ENCODE measurements at places on chromosomes 7 and 10.
A peak's percentile ranks its signal among the peaks of the same experiment; 100 is the strongest.

- peak; percentile 40 for DNase-seq
These were observed 84.0 kb downstream of the NRBF2 start for GRCh38 chr10:63217120-63217605.

DNA sequence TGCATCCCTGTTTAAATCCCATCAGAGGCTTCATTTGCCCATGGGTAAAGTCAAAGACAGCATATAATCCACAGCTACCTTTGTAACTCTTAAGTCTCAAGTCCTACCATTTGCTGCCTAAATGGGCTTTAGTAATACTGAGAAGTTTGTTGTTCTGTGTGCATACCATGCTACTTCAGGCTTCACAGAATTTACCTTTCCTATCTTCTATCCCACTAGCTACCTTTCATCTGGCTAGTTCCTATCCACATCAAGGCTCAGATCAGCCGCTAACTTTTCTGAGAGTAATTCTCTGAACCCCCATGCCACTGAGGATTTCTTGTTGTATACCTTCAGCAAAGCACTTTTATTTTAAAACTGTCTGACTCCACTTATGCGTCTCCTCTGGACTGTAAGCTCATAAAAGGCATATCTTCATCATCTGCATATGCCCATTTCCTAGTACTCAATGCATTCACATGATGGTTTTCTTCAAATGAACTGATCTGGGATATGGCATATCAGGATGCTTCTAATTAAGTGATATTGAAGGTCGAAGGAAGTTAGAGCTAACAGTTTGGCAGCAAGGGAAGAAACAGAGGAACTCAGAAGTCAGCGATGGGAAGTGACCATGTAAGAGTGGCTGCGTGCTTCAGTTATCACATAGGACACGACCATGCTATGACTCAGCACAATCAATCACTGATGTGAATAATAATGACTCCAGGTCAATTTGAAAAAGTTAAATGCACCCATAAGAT lies 283.9 kb upstream of the DKK1 start:
- no peak for DNase-seq

DNA sequence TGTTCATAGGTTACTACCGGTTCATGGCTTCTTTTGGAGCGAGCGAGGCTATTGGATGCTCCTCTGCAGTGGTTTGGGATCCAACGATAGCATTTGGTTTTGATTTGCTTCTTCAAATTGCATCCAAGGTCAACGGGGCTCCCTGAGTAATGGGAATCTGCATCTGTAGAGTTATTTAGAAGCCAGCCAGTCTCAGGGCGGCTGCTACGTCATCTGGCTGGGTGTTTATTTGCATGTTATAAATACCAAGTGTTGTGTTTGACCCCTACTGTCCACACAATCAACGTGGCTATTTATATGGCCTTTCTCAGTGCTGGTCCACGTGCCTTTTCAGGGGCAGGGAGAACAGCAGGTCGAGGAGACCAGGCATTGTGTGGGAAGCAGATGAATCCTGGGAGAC lies 137.7 kb downstream of the PRPF18 start:
- peak; percentile 84 for DNase-seq

DNA sequence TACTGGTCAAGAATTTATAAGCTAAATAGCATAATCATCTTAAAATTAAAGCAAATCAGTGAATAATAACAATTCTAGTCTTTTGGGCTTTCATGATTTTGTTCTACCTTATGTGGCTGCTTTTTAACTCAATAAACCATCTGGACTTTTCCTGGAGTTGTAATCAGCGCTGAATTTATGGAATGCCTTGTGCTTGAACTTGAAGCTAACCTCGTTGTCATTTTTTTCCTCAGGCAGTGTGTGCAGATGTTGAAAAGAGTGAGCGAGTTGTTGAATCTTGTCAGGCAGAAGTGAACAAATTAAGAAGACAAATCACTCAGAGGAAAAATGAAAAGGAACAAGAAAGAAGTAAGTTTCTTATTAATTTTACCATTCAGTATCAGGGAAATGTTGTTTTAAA lies 29.5 kb downstream of the ABRAXAS2 start:
- no peak for DNase-seq

- no peak for DNase-seq
These were observed 6.3 kb downstream of the ALDH18A1 start for GRCh38 chr10:95650232-95650631.

DNA sequence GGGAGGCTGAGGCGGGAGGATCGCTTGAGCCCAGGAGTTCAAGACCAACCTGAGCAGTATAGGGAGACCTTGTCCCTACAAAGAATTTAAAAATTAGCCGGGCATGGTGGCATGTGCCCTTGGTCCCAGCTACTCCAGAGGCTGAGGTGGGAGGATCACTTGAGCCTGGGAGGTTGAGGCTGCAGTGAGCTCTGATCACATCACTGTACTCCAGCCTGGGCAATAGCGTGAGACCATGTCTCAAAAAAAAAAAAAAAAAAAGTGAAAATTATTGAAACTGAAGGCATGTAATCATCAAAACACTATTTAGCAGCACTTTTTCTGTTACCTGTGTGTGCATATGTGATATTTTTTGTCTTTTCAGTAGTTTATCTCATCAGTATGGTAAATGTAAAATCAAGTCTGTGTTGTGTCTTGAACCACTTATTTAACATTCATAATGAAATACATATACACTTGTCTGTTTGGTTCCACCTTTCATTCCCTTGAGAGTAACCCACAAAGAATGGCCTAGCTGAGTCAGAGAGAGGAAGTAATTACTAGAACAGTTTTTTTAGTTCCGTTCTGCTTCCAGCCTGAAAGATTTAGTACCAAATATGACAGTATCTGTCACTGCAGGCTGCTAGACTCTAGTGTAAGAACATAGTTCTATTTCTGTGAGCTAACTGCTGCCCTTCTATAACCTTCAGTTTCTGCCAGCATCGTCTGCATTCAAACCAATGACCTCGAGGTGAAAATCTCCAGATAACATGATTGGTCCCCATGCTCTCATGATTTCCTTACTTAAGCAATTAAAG lies 68.6 kb downstream of the MMRN2 start:
- no peak for DNase-seq

DNA sequence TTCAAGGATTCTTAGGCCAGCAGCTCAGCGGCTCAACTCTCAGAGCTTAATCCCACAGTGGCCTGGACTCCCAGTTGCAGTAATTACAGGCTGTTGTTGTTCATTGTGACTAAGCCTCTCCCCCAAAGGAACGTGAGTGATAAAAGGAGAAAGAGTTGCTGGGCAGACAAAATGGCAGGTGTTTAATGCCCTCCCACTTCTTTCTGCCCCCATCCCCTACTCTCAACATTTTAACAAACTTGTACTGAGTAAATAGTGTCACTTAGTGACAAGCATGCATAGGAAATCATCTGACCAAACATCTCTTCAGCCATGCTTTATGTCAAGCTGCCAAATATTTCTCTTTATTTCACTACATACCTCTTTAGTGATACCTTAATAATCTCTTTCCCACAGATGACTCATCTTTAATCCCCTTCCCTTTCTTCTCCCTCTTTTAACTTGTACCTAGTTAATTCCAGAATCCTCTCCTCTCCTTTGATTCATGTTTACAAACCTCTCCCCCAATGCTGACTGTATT lies 12.4 kb upstream of the MTERF1 start:
- no peak for DNase-seq

- DNase-seq: no peak
These were observed 6.0 kb downstream of the MYL7 start for GRCh38 chr7:44134943-44135628.

Data from muscle of arm (tissue), 14 donors.